ENCODE measurements at places on chromosomes 2 and 18.

- no peak for DNase-seq
These were observed 107.7 kb downstream of the INHBB start for GRCh38 chr2:120453635-120453998.

DNA sequence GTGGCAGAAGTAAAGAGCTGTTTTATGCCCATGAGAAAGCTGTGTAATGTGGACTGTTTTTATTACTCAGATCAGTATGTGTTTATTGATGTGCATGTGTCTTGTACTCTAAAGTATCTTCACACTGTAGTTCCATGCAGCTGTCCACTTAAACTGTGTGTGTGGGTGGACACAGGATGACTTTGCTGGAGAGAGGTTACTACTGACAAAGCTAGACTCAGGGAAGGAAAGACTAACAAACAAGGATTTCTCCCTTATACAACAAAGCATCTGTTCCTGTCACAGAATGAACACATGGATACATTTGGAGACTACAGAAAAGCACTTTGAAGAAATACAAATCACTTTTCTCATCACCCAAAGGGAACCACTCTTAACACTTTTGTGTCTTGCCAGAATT is 10.0 kb downstream of the FHOD3 start:
- DNase-seq, result no peak

GRCh38 chr2:136136931-136137330 is 19.0 kb upstream of the CXCR4 start:
- DNase-seq, result no peak

GRCh38 chr2:239916205-239917124 is 108.7 kb downstream of the NDUFA10 start:
- DNase-seq, result no peak

GRCh38 chr2:2253172-2254016 is 77.7 kb downstream of the MYT1L start:
- no peak for DNase-seq

- no peak for DNase-seq
These were observed 48.2 kb downstream of the LIPG start for GRCh38 chr18:49610022-49610445.

GRCh38 chr18:68034296-68034695 is 517.8 kb upstream of the DSEL start:
- no peak for DNase-seq

DNA sequence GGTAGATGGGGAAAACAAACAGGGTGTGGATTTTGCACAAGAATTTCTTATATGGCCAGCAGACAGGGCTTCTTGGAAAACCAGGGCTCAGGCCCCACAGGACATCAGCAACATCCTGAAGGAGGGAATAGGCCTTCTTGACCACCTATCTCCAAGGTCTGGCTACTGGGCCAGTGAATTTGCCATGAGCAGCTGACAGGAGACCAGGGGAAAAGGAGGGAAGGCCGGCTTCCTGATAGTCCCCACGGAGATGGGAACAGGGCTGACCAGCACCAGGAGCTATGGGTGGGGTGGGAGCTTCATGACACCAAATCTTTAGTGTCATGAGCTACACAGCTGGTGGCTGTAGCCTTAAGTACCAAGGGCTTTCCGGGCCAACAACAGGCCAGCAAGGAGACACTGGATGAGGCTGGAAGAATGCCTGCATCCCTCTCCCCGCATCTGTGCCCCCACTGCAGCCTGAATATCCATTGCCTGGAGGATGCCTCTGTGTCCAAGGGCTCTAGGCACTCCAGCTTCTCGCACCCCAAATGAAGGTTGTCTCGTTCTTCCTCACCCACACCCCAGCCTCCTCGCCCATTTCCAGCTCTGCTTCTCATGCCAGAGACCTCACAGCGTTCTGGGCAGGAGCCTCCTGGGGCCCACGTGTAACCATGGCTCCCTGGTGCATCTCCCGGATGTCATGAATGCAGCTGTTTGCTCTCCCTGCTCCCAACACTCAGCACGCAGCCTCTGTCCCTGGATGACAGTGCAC is 74.8 kb downstream of the EMX1 start:
- DNase-seq, result no peak

All from T-helper 1 cell (primary cell).